ENCODE measurements at places on chromosomes 5 and 9.

DNA sequence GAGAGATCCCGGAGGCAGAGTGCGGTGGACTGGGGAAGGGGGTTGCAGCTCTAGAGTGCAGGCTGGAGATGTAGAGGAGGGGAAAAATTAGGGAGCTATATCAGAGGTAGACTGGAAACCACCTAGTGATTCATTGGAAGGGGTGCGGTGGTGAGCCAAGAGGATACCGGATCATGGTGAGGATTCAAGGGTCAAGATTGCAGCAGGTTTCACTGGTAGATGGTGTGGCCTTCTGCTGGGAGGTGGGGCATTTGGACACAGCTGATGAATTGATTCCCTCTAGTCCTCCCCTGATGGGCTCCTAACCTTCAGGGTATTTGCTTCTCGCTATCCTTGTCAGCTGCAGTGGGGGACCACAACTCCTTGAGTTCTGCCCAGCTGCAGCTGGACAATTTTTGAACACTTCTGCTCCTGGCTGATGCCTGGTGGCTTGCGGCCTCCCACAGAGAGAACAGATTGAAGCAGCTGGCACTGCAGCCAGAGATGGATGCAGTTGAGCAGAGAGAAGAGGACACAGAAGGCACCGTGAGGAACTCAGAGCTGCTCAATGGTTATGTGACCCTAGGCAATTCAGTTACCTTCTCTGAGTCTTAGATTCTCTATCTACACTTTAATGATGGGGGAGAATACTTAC, 134.4 kb upstream of the ABCA1 start:
- DNase-seq = no peak

DNA sequence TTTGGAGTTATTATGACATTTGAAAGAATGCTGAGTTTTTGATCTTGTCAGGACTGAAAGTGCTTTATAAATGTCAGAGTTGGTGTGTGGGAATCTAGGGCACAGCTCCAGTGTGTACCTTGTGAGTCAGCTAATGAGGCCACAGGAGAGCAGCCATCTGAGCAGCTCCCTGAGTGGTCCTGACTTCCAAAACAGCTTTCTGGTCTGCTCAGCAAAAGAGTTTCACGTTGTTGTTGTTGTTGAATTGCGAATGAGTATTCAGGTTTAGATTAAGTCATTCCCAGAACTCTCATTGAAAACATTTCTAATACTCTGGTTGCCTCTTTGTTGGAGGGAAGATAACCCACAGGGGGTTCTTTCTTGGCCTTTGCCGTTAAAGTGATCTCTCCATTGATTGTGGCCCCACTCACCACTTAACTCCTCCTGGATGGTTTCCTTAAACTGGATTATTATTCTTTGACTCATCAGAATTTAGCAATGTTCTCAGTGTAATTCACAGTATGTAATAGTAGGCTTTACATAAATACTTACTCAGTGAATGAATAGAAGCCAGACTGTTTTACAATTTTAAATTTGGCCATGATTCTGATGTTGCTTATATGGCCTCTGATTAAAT, 125.1 kb upstream of the SGCD start:
- no peak for DNase-seq

- DNase-seq = no peak
These were observed 214.7 kb downstream of the IRX2 start for GRCh38 chr5:2536632-2537377.

DNA sequence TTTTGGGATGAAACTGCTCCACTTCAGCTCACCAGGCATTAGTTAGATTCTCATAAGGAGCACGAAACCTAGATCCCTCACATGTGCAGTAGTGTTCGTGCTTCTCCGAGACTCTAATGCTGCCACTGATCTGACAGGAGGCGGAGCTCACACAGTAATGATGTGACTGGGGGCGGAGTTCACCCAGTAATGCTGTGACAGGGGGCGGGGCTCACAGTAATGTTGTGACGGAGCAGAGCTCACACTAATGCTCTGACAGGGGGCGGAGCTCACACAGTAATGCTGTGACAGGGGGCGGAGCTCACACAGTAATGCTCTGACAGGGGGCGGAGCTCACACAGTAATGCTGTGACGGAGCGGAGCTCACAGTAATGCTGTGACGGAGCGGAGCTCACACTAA, 27.1 kb upstream of the LRRC14B start:
- DNase-seq = no peak

GRCh38 chr5:33936004-33936380, 194 bp upstream of the RXFP3 start:
- DNase-seq = peak; percentile 65

- DNase-seq = no peak
These were observed 28.6 kb upstream of the SLC6A19 start for GRCh38 chr5:1172670-1173404.

- DNase-seq = no peak
These were observed 59.0 kb upstream of the CDK20 start for GRCh38 chr9:88033359-88033702.

GRCh38 chr9:91040371-91041215, 239.0 kb downstream of the SYK start:
- no peak for DNase-seq

DNA sequence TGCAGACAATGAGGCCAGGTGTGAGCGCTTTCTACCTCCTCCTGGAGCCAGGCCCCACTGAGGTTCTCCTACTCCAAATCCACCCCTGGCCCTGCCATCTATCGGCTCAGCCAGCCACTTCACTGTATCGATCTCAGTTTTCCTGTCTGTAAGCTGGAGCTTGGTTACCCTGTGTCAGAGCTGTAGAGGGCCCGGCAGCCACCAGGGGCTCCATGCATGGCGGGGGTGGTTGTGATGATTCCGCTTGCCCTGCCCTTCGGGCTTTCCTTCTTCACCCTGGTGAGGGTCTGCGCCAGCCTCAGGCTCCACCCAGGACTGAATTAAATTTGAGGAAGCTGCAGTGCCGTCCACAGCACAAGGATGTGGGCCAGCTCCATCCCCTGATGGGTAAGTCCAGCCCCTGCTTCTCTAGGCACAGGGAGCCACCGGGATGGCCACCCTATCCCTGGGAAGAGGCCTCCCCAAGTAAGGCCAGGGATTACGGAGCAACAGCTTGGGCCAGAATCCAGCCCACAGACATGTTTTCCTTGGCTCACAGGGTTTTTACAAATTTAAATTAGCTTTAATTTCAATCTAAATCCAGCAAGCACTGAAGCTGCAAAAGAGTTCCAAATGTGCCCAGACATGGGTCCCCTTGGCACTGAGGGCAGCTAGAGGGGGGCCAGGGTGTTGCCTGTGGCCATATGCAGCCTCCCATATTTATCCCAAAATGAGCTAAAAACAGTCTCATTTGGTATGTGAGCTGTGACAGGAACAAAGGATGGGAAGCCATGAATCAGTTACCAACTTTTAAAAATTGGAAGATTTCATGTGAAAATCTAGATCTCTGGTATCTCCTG, 89.1 kb upstream of the FBXW11 start:
- DNase-seq = no peak
